ENCODE measurements at places on chromosomes 4 and X.

DNA sequence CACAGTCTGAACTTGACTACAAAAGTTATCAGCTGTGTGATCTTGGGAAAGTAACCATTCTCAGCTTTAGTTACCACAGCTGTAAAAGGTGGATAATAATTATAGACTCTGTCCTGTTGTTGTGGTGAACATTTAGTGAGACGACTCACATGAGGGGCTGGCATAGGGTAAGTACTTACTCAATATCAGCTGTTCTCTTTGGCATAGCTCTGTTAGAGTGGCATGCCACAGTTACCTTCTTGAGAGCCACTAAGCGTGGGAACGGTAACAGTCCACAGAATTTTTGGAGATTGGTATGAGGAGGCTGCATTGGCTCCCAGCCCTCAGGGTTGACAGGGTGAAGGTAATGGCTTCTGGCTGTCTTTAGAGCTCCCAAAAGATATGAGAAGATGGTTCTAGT lies 13.2 kb upstream of the HAND2 start:
- peak; percentile 4 for DNase-seq

- DNase-seq = peak; percentile 12
These were observed 4.3 kb upstream of the TSPAN5 start for GRCh38 chr4:98662626-98663225.

- no peak for DNase-seq
These were observed 11.2 kb downstream of the CD40LG start for GRCh38 chrX:136659174-136659573.

- no peak for DNase-seq
These were observed 41.1 kb downstream of the LIMCH1 start for GRCh38 chr4:41579043-41579442.

DNA sequence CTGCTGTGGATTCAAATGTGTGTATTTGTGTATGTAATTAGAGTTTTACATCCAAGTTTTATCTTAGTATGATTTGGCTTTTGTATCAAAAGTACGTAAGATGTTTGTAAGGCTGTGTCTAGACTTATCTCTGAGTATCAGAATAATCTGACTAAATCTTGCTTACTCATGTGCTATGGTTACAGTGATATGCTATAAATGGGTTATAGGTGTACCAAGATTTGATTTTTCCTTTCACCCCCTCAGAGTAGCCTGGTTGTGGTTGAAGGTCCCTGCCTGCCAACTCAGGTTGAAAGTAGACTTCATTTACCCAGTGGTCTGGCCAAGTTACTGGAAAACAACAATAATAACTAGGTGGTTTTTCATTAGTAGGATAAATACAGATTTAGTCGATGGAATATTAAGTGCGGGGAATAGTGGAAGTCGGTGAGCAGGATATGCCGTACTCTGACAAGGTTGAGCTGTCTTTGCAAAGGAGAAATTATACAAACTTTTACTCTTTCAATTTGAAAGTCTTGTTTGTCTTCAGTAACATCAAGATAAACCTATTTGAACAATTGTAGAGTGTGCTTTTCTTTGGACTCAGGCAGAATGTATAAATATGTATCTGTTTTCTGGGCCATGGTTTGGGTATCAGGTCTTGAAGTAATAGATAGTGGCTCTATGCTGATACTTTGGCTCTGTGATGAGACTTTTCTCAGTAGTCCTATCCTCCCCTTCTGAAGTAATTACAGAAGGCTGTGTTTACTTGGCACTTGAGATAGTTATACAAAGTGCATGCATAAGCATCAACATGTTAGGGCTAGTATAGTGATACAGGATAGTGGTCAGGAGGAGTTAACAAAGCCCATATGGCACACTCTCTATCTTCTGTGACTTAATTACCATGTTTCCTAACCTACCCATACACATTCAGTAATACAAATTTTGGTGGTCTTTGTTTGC lies 23.7 kb downstream of the BMP2K start:
- no peak for DNase-seq

DNA sequence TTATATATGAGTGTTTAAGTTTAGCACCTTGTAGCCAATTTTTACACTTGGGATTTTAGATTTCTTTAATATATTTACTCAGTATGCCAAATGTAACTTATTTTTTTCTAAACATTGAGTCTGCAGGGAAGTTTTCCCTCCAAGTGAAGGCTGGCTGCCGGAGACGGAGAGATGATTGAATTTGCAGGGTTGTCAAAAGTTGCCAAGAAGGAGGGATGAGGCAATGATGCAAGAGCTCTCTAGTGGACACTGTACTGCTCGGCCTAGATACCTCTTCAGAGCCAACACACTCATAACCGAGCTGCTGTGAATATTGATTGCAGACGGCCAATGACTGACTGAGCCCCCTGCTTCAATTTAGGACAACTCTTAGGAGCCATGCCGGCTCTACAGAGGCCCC lies 318.6 kb upstream of the CASK start:
- DNase-seq = no peak

- DNase-seq = no peak
These were observed 15.8 kb upstream of the CT45A1 start for GRCh38 chrX:135697601-135698000.

DNA sequence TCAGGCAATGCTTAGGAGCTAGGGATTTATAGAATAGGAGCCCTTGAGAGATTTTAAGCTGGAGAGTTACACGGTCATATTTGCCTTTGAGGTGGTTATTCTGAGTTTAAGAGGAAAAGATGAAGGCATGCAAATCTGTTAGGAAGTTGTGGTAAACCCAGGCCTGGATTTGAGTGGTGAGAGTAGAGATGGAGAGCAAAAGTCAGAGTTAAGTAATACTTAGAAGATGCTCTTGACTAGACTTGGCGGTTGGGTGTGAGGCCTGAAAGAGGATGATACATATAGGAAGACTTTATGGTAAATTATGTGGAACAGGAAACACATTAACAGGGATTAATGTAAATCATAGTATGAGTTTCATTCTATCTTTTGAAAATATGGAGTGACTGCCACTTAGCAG lies 136.0 kb upstream of the ARX start:
- no peak for DNase-seq

DNA sequence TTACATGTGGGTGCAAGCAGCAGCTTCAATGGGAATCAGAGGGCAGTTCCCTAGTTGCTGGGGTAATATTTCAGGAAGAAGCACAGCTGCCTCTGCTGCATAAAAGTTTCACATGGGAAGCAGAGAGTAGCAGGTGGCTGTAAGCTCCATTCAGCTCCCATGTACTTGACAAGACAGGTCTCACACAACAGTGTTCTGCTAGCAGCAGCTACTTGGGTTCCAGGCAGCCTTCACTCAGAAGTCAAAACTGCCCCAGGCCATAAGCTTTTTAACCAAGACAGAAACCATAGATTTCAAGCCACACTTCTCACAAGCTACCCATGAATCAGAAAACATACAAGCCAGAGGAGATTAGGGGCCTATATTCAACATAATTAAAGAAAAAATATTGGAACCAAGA lies 41.4 kb upstream of the SPIN2A start:
- no peak for DNase-seq

DNA sequence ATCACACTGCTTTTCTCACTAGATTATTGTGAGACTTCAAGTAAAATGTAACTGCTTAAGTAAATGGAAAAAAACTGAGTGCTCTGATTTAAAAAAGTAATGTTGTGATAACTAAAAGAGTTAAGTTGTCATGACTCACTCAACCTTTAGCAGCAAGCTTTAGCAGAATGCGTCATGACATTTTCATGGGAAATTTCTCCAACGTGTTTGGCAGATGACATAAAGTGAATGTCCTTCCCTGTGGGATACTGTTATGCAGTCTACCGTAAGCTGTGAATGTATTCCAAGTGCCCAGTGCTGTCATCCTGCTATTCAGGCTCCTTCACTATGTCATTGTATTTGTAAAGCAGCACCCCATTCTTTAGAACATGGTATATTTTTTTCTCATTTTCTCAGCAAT lies 136.2 kb downstream of the CPXCR1 start:
- DNase-seq = no peak

DNA sequence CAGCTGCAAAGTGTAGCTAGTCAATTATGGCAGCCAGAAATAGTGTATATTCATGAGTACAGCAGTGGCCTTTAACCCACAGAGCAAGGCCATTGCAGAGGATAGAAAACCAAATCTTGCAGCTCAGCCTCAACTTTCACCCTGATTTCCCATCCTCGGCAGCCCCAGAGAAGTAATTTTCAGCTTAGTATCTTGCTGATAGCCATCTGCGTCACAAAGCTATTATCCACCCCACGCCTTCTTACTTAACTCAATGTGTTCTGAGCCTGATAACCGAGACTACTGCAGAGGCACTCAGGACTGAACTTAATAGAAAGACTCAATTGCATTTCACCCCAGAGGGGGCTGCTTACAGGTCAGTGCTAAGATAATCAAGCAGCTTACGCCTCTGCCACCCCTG lies 174.5 kb upstream of the MAOA start:
- no peak for DNase-seq

- no peak for DNase-seq
These were observed 217.2 kb upstream of the PCDH18 start for GRCh38 chr4:137749466-137749865.

- DNase-seq = no peak
These were observed 243.0 kb downstream of the PALLD start for GRCh38 chr4:168739886-168740285.

DNA sequence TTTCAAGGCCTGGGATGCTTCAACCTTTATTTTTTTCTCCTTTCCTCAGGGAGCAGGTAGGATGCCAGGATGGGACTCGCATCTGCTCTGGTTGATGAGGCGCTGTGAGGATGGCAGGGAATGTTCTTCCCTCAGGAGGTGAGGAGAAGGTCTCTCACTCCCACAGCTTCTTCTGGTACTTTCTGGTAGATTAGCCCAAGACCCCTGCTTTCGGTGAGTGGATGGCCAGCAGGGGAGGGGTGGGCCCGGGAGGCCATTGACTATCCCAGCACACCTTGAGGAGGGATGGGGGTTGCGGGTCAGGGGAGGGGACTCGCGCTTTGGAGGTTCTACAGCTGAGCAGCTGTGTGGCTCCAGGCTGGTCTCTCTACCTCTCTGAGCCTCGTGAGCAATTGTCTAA lies 14.8 kb downstream of the CYTL1 start:
- no peak for DNase-seq

All from NCI-H1417 (cell line).